ENCODE measurements at places on chromosomes 3 and 15.

- no peak for DNase-seq
Observed at GRCh38 chr3:151960961-151961580, 87.6 kb downstream of the SUCNR1 start.

DNA sequence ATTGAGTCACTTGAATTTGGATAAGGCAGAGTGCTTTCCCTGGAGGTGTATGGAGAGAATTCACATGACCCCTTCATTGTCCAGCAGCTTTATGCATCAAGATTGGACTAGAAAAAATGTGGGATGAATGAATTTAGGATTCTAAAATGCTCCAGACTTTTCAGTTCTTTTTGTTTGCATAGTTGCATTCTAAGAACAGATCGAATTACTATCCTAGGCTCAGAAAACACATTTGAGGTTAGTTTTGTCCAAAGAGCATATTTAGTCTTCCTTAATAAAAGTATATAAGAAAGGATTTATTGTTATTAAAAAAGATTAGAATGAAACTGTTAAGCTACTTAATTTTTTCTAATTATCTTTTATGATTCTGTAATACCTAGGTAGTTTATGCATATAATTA lies 127.4 kb downstream of the UBE2E2 start:
- no peak for DNase-seq

- DNase-seq: no peak
Observed at GRCh38 chr3:11908981-11909698, 62.5 kb upstream of the TAMM41 start.

DNA sequence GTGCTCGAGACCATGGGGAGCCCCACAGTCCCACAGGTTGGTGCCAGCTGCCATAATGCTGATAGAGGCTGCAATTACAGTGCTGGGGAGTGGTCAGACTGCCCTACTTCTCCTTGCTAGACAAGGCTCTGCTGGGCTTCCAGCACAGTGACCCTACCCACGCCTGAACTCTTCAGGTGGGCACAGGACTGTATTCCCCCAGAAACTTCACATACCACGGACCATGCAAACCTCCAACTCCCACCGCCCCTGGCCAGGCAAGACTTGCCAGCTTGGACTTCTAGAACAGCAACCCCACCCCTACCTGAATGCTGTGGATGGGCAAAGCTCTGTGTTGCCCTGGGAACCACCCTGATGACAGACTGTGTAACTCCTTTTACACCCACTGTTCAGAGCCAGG lies 885.3 kb downstream of the SI start:
- DNase-seq: no peak

DNA sequence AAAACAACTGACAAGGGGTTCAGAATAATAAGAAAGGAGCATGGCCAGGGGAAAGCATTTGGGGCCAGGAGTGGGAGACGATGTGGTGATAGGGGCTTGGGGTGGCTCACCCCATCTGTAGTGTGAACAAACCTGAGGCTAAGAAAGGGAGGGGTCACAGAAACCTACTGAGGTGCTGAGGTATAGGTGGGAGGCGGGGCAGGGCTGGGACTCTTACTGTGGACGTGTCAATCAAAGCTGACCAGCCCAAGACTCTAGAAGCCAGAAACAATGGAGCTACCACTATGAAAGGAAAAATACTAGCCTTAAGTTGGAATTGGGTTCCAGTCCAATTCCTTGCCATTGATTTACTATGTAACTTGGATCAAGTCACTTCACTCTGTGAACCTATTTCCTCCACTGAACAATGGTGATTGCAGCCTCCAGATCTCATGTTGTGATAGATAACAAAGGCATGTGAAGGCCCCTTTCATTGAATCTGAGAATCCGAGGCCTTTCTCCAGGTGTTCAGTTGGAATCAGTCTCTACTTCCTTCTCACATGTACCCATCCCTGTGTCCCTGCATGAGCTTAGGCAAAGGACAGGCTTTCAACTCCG lies 260.9 kb upstream of the HES1 start:
- DNase-seq: peak; percentile 33

- no peak for DNase-seq
Observed at GRCh38 chr3:129315223-129315997, 36.7 kb downstream of the HMCES start.
